ENCODE measurements at places on chromosomes 5 and 9.

DNA sequence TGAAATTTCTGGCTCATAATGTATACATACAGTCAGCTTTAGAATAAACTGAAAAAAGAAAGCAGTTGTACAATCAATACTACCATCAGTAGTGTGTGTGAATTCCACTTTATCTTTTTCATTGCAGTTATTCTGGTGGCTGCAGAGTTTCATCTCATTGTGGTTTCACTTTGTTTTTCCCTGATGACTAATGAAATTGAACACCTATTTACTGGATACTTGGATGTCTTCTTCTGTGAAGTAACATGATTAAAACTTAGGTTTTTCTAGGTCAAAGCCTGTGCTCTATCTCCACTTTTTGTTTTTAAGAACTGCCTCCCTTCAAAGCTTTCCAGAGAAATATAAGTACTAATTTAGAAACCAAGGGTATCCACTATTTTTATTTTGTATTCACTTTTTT lies 174.3 kb downstream of the TRPM3 start:
- no peak overlapping the region for H3K27ac ChIP-seq
- no peaks in the 10 kb centered on the region for H3K4me1 ChIP-seq
- H3K27me3 ChIP-seq: no peaks in the 10 kb centered on the region
- H3K36me3 ChIP-seq: no peaks in the 10 kb centered on the region
- DNase-seq: no peak
- no peak overlapping the region for H3K4me3 ChIP-seq

DNA sequence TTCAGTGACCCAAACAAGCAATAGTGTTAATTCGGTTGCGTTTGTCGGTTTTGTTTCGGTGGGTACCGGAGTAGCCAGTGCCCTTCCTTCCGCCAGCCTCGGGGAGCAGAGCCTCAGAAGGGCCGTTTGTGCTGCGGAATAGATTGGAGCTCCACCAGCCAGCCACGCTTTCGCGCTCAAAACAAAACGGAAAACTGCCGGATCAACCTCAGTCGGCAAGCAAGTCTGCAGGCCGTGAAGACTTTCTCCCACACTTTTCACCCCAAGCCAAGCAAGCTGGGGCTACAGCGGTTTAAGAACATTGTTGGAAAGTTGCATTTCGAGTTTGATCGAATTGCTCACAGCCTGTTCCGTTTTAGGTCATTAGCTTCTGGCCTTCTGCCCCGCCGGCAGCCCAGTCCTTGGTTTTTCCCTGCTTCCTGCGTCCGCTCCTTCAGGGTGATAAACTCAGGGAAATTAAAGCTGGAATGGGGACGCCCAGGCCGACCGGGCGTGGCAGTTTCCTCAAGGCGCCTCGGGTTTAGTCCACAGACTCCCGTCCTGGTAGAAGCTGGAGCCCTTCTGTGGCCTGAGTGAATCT lies 803 bp upstream of the CCNO start:
- DNase-seq: peak; percentile 30
- peaks cover 67% of the 10 kb centered on the region for H3K27me3 ChIP-seq
- H3K4me1 ChIP-seq: peaks cover 27% of the 10 kb centered on the region
- peak overlapping the region; percentile 78 for H3K4me3 ChIP-seq
- peaks cover 2% of the 10 kb centered on the region for H3K36me3 ChIP-seq

DNA sequence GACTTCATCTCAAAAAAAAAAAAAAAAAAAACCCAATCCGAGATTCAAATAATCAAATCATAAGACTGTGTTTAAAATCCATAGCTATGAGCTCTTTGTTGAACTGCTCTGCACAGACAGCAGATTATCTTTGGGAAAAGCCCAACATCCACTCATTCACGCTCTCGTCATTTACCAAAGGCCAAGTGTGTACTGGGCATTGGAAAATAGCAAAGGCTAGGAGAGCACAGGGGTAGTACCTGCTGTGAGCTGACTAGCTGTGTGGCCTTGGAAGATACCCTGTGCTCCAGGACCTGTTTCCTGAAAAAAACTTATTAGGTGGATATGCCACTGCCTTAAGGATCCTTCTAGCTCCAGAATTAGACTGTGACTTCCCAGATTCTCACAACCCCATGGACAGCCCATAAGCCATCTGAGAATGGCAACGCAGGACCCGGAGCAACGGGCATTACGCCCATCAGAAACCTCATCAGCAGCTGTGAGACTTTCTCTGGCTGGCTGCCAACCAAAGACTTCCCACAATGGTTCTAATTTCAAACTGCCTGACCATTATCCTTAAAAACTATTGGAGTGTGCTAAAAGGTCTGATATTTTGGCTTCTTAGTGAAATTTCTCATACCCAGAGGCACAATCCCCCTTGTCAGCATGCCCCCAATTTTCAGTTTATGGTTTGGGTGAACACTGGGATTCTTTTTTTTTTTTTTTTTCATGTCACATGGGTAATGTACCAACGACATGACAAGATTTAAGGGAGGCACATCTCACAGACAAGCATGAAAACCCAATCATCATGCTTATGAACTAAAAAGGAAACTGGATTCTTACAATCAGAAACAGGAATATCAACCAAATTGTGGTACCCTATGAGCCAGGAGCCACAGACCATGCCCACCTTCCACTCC lies 16.8 kb downstream of the SERINC5 start:
- peaks cover 82% of the 10 kb centered on the region for H3K36me3 ChIP-seq
- no peak overlapping the region for H3K4me3 ChIP-seq
- no peak for DNase-seq
- peak overlapping the region; percentile 46 for H3K27ac ChIP-seq
- H3K4me1 ChIP-seq: peaks cover 58% of the 10 kb centered on the region
- no peaks in the 10 kb centered on the region for H3K27me3 ChIP-seq

- no peaks in the 10 kb centered on the region for H3K36me3 ChIP-seq
- H3K4me3 ChIP-seq: no peak overlapping the region
- H3K4me1 ChIP-seq: peaks cover 5% of the 10 kb centered on the region
Measured at GRCh38 chr9:98903961-98904411, 39.7 kb upstream of the COL15A1 start.

GRCh38 chr9:130104491-130105193 lies 50.9 kb downstream of the GPR107 start:
- H3K4me1 ChIP-seq: peaks cover 21% of the 10 kb centered on the region
- H3K4me3 ChIP-seq: no peak overlapping the region
- H3K27ac ChIP-seq: no peak overlapping the region
- DNase-seq: no peak

GRCh38 chr5:122736086-122736845 lies 38.6 kb upstream of the SNX2 start:
- DNase-seq: no peak
- peaks cover 7% of the 10 kb centered on the region for H3K27me3 ChIP-seq
- H3K4me1 ChIP-seq: no peaks in the 10 kb centered on the region
- no peak overlapping the region for H3K4me3 ChIP-seq
- no peak overlapping the region for H3K27ac ChIP-seq

- no peaks in the 10 kb centered on the region for H3K4me1 ChIP-seq
- no peaks in the 10 kb centered on the region for H3K27me3 ChIP-seq
- no peak for DNase-seq
- H3K36me3 ChIP-seq: no peaks in the 10 kb centered on the region
- H3K4me3 ChIP-seq: no peak overlapping the region
Measured at GRCh38 chr9:117462861-117463260, 48.0 kb upstream of the ASTN2 start.

DNA sequence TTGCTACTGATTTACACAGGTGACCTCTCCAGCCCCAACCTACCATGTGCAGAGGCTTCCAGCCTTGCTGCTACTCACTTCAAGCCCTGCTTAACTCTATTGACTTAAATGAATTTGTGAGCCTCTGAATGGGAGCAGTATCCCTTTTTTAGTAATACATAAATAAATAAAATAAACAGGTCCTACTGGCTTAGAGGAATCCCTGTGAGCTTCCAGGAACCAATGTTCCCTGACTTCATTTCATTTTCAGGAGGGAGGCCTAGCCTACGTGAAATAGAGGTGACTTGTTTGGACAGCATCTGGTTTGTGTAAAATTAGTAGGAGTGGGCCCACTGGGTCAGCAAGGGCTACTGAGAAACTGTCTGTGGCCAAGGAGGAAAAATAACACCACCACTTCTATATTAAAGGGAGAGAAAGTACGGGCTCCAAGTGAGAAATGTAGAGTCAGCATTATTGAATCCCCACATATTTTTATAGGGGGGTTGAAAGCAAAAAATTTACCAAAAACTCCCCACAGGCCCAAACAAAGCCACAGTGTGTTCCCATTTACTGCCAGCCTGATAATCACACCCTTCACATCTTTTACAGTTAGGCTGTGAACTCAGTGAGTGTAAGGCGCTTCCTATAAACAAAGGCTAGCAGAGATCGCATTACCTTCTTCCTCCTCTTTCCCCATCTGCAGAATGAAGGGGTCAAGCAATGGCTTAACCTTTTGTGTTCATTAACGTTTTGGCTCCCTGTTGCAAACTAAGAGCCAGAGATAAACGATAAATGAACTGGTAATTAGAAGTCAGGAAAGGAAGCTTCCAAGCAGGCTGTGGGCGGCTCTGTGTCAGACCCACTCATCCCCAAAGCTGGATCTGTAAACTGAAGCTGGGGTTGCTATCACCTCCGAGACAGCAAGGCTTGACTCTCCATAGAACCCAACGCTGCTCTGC lies 138.8 kb upstream of the LIFR start:
- no peak for DNase-seq
- no peak overlapping the region for H3K27ac ChIP-seq
- no peaks in the 10 kb centered on the region for H3K4me1 ChIP-seq
- peaks cover 6% of the 10 kb centered on the region for H3K27me3 ChIP-seq

GRCh38 chr9:81969971-81970370 lies 18.6 kb upstream of the SPATA31D1 start:
- no peak overlapping the region for H3K27ac ChIP-seq
- H3K4me1 ChIP-seq: no peaks in the 10 kb centered on the region
- H3K27me3 ChIP-seq: no peaks in the 10 kb centered on the region
- H3K36me3 ChIP-seq: no peaks in the 10 kb centered on the region
- no peak overlapping the region for H3K4me3 ChIP-seq

DNA sequence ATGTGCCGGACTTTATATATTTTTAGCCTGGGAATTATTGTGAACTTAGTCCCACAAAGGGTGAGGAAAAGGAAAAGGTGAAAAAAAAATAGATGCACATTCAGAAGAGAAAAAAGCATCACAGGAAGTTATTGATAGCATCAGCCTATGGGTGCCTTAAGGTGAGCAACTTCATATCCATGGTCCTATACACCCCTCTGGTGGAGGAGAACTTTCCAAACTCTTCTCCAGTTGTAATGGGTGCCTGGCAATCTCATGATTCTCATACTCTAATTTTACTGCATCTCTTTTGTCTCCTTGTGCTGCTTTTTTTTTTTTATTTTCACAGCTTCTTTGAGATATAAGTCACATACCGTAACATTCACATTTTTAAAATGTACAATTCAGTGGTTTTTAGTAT lies 107.4 kb downstream of the JAKMIP2 start:
- H3K27me3 ChIP-seq: no peaks in the 10 kb centered on the region
- no peak overlapping the region for H3K4me3 ChIP-seq
- no peak overlapping the region for H3K27ac ChIP-seq

GRCh38 chr5:142982821-142983200 lies 212.6 kb downstream of the ARHGAP26 start:
- no peaks in the 10 kb centered on the region for H3K27me3 ChIP-seq
- DNase-seq: no peak
- H3K4me1 ChIP-seq: peaks cover 52% of the 10 kb centered on the region
- H3K27ac ChIP-seq: peak overlapping the region; percentile 9
- H3K36me3 ChIP-seq: peaks cover 15% of the 10 kb centered on the region
- H3K4me3 ChIP-seq: no peak overlapping the region

DNA sequence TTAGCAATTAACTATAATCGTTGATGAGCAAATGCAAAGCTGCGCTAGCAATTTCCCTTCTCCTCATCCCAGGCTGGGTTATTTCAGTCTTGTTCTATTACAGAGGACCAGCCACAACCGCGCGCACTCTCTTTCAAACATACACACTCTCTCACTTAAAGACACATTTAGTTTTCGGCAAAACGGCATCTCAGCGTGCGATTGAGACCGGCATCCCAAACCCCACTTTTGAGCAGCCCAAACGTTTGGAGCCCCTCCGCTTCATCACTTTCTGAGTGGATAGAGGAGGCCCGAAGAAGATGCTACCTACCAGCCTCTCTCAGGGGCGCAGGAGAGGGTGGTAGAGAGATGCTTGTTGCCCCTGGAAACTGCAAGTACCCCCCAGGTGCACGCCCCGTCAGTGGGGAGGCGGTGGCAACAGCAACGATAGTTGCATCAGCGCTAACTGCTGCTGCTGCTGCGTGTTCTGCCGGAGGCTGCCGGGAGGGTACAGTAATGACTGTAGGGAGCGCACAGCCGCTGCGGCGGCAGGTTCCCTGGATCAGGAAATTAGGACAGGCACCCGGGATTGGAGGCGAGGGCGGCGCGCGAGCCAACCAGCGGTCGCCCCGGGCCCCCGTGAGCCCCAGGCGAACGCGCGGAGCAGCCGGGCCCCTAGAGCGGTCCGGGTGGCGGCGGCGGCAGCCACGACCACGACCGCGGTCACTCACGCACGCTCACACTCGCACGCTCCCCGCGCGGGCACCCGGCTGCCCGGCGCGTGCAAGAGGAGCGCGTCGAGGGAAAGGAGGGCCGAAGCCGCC lies 467 bp upstream of the VLDLR start:
- DNase-seq: peak; percentile 68
- peaks cover 5% of the 10 kb centered on the region for H3K36me3 ChIP-seq
- peak overlapping the region; percentile 53 for H3K27ac ChIP-seq
- H3K27me3 ChIP-seq: peaks cover 51% of the 10 kb centered on the region
- peak overlapping the region; percentile 81 for H3K4me3 ChIP-seq

- H3K27me3 ChIP-seq: no peaks in the 10 kb centered on the region
- no peaks in the 10 kb centered on the region for H3K36me3 ChIP-seq
- DNase-seq: no peak
- no peak overlapping the region for H3K4me3 ChIP-seq
- no peaks in the 10 kb centered on the region for H3K4me1 ChIP-seq
Measured at GRCh38 chr5:173642895-173643481, 26.5 kb upstream of the BOD1 start.

DNA sequence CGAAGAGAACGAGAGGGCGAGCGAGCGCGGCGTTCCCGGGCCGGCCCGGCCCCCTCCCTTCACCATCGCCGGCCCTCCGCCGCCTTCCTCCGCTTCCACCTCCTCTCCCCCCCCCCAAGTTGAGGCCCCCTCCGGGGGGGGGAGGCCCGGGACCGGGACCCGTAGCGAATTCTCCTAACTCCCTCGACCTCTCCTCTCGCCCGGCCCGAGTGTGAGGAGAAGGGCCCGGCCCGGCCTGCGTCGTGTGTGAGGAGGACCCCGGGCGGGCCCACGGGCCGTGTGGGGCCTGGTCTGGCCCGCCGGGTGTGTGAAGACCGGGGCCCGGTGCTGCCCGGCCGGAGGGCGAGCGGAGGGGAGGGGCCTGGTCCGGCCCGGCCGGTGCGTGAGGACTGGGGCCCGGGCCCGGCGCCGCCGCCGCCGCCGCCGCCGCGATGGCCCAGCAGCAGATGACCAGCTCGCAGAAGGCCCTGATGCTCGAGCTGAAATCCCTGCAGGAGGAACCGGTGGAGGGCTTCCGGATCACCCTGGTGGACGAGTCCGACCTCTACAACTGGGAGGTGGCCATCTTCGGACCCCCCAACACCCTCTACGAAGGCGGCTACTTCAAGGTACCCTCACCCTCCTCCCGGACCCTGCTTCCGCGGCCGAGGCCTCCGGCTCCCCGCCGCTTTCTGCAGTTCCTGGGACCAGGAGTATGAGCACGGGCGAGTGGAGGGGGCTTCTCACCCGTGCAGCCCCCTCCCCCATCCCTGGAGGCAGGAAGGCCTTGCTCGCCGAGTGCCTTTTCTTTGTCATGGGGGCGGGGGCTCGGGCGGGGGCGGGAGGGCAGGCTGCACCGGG lies 587 bp downstream of the UBE2R2 start:
- peaks cover 48% of the 10 kb centered on the region for H3K4me1 ChIP-seq
- peak overlapping the region; percentile 91 for H3K4me3 ChIP-seq
- peak overlapping the region; percentile 93 for H3K27ac ChIP-seq
- peaks cover under 1% of the 10 kb centered on the region for H3K27me3 ChIP-seq
- DNase-seq: peak; percentile 66
- H3K36me3 ChIP-seq: peaks cover 16% of the 10 kb centered on the region
